Endothelial cell (in vitro differentiated cells): ENCODE measurements at places on chromosomes 13 and 19.

DNA sequence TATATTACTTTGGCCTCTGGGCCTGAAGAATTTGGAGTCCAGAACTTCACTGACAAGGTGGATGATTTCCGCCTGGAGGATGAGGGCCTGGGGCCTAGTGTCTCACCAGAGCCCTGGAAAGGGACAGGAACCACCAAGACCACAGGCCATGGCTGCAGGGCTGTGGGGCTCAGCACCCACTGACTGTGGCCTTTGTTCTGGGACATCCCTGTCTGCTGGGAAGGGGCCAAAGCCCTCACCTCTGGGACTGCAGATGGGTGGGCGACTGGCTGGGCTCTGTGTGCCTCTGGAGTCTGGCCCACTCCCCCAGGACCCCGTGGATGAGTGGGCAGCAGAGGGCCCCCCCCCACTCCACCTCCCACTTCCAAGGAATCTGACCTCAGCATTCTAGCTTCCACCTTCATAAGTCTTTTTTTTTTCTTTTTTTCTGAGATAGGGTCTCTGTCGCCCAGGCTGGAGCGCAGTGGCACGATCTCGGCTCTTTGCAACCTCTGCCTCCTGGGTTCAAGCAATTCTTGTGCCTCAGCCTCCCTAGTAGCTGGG is 20.3 kb downstream of the CHST8 start:
- DNase-seq, result no peak

GRCh38 chr13:77725071-77725470 is 27.6 kb downstream of the SLAIN1 start:
- no peak for DNase-seq

DNA sequence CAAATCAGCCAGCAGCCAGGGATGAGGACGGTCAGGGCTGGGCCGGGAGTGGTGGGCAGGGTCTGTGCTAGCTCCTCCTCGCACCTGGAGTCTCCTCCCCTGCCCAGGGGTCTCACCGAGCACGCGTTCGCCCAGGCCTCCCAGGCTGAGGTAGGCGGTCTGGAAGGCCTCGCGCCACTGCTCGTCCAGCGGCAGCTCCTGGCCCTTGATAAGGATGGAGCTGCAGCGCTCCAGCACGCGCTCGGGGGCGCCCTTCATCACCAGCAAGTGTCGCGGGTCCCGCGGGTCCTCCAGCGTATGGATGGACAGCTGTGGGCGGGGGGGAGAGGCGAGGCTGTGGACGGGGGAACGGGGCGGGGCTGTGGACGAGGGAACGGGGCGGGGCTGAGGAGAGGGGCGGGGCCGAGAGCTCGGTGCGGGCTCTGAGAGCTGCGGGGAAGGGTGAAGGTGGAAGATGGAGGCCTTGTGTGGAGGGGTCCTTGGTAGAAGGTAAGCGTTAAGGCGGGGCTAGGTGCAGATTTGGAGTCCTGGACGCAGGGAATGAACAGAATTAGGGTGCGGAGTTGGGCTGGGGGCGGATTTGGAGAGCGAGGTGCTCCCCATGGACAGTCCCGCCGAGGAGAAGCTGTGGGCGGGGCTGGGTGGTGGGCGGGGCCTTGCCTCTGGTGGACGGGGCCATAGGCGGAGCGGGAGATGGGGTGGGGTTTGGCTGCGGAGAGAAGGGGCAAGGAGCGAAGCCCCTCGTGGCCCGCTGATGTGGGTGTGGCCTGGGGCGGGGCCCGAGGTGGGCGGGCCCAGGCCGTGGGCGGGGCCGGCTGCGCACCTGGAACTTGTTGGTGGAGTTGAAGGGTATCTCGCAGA is 5.7 kb downstream of the ATP4A start:
- peak; percentile 71 for DNase-seq

DNA sequence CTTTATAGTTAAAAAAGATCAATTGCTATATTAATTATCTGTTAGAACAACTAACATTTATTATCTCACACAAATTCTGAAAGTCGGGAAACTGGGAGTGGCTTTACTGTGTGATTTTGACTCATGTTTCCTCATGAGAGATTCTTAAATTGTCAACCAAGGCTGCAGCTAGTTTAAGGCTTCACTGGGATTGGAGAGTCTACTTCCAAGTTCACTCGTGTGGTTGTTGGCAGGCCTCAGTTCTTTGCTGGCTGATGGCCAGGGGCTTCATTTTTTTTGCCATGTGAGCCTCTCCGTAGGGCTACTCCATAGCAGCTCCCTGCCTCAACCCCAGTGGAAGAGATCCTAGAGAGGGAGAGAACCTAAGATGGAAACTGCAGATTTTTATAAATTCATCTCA is 24.5 kb upstream of the LPAR6 start:
- DNase-seq, result no peak

DNA sequence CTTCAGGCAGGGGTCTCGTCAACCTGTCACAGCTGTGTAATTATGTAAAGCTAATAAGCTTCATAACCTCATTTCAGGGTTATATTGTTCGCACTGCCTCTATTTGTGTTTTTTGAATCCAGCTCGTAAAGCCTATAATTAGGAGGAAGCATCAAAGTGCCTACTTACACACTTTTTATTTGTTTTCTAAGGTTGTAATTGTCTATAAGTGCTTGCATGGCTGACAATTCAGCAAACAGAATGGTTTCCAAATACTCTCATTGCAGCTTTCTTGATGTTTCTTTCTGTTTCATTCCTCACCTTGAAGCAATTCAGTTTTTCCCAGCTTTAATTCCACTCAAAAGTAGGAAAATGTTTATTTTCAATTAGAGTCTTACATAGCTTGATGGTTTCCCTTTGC is 336.3 kb downstream of the HS6ST3 start:
- no peak for DNase-seq

DNA sequence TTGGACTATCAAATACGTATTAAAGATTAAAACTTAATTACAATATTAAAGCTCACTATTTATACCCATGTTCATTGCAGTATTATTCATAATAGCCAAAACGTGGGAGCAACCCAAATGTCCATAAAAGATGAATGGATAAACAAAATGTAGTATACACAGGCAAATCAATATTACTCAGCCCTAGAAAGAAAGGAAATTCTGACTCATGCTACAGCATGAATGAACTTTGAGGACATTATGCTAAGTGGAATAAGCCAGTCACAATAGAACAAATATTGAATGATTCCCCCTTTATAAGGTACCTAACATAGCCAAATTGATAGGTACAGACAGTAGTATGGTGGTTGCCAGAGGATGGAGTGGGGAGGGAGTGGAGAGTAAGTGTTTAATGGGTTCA is 457.3 kb downstream of the FGF14 start:
- DNase-seq, result no peak

- DNase-seq, result no peak
Observed at GRCh38 chr13:50261130-50261901, 246.1 kb downstream of the KCNRG start.

DNA sequence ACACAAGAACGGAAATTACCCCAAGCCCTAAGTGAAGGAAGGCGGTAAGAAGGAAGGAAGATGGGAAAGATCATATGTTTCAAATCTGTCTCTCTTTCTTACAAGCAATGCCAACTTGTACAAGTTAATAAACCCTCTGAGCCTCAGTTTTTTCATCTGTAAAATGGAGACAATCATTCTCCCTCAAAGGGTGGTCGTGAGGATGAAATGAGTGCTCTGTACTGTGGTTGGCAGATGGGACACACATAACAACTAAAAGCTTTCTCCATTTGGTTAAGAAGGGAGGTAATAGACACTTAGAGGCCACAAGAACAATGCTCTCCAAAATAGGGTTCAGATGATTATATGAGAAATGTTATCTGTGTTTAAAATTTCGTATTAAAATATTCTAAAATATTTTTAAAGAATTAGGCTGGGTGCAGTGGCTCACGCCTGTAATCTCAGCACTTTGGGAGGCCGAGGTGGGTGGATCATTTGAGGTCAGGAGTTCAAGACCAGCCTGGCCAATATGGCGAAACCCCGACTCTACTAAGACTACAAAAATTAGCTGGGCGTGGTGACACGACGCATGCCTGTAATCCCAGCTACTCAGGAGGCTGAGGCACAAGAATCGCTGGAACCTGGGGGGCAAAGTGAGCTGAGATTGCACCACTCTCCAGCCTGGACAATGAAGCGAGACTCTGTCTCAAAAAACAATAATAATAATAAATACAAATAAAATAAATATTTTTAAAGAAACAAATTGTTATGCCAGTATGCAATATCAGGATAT is 89.7 kb downstream of the STARD13 start:
- DNase-seq, result no peak

DNA sequence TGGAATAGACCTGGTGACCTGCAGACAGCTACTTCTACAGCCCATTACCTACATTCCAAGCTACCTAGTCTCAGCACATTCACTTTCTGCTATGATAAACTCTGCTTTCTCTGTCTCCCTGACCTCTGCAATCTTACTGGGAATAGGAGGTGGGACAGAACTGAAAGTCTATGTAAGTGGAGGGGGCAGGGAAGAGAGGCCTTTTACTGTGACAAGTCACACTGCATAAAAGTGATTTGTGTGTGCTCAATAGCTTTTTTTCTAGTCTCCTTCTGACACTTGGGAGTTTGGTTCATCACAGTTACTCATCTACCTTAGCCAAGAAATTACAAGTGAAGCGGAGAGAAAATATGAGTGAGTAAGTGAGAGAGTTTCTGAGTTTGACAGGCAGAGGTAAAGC is 322.4 kb downstream of the OLFM4 start:
- DNase-seq, result no peak

DNA sequence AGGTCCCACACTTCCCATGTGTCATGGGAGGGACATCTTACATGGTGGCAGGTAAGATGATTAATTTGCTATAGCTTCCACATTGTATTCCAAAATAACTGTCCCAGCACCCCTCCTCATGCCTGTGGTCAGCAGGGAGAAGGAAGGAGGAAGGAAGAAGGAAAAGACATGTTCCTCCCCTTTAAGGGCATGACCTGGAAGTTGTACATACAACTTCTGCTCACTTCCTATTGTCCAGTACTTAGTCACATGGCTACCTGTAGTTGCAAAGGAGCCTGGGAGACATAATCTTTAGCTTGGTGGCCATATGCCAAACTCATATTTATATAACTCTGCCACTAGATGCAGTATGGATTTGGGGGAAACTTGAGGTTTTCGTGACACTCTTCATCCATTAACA is 17.6 kb upstream of the CASP14 start:
- no peak for DNase-seq

- no peak for DNase-seq
Observed at GRCh38 chr19:53960886-53961285, 1.9 kb upstream of the CACNG8 start.

DNA sequence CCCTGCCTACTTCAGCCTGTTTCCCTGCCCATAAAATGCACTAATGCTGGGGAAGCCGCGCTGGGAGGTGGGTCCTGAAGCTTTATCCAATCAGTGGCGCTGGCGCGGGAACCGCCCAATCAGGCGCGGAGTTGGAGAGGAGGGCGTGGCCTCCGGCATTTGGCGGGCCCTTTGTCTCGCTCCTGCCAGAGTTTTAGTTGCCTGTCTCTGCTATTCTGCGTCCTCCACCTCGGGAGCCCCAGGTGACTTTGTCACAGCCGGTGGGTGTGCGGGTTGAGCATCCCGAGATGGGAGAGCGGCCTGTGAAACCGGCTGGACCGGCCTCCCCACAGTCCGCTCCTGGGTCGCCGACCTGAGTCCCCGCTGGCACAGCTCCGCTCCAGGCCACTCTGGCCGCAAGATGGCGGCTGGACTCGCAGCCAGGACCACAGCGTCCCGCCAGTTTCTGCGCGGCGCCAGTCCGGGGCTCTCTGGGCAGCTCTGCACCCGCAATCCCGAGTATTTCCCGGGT is 30.7 kb upstream of the ZNF429 start:
- peak; percentile 13 for DNase-seq

GRCh38 chr19:17454576-17455071 is 6.1 kb downstream of the NXNL1 start:
- no peak for DNase-seq
